ENCODE measurements at places on chromosomes 16 and 17. TPM values are rescaled to one million over a fixed set of nuclear protein-coding genes. Genes with fewer than 3 reads are reported as not detected.

CTRB1 gene
- total RNA-seq = not detected

TEKT1 gene
- not detected for total RNA-seq

- no peak for DNase-seq
Observed at GRCh38 chr17:78654325-78654724, 77.1 kb upstream of the DNAH17 start.

TEX19 gene
- not detected for total RNA-seq

TTLL6 gene
- 25.1 TPM for total RNA-seq

GRCh38 chr16:56357241-56357764 lies 68.0 kb downstream of the AMFR start:
- peak; percentile 45 for DNase-seq

- DNase-seq = no peak
Observed at GRCh38 chr17:47801906-47802305, 19.7 kb downstream of the OSBPL7 start.

DNA sequence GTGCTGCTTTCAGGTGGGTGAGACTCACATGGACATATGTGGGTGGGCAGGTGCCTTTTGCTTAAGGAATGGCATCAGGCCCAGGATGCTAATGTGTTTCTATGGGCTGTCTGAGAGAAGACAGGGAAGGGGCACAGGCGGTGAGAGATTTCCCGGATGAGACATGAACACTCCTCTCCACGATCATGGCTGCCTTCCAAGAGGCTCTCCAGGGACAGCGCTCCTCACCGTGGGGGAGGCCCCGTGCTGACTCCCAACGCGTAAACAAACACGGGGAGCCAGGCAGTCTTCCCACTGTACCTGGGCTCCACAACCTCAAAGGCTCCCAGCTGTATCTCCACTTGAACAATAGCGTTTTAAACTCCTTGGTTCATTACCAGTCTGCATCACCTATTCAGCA lies 42.8 kb downstream of the CDK5R1 start:
- no peak for DNase-seq

DNA sequence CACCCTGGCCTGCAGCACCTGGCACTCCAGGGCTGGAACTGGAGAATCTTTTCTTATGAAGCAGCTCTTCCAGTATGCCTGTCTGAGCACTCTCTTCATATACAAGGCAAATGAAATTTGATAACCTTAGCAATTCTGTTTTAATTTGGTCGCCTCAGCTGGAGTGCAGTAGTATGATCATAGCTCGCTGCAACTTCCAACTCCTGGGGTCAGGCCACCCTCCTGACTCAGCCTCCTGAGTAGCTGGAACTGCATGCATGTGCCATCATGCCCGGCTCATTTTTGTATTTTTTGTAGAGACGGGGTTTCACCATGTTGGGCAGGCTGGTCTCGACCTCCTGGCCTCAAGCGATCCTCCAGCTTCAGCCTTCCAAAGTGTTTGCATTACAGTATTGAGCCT lies 140.8 kb upstream of the CHMP6 start:
- DNase-seq = no peak

- no peak for DNase-seq
Observed at GRCh38 chr17:80785477-80786178, 206.0 kb upstream of the CHMP6 start.

- DNase-seq = no peak
Observed at GRCh38 chr17:38336838-38337237, 6.9 kb downstream of the GPR179 start.

AIPL1 gene
- total RNA-seq = not detected

FN3K gene
- total RNA-seq = 40.8 TPM

DNA sequence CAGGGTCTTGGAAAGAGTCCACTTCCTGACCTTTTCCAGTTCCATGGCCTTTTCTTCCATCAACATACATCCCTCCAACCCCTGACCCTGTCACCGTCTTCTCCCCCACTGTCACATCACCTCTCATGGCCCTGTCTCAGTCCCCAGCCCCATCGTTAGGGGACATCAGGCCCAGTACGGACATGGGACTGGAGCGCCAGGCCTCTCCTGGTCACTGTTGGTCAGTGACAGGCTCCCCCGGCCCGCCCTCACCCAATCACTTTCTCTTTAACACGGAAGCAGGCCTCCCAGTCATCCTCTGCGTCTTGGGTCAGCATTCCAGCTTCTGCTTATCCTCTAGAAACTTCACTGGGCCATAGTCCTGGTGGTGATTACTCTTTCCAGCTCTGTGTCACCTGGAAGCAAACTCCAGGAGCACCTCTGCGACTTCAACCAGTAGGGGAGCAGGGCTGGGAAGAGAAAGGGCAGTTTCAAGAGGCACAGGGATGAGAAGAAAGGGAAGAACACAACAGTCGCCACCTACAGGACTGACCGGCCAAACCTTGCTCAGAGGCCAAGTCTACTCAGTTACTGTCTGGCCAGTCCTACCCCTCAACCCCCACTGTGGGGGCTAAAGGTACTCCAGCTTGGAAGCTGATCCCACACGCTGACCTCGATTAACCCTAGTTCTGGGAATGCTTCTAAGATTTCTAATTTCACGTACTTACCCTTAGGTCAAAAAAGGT lies 15.9 kb upstream of the ICAM2 start:
- DNase-seq = no peak

- DNase-seq = no peak
Observed at GRCh38 chr16:75794426-75794825, 68.1 kb upstream of the CPHXL start.

DNA sequence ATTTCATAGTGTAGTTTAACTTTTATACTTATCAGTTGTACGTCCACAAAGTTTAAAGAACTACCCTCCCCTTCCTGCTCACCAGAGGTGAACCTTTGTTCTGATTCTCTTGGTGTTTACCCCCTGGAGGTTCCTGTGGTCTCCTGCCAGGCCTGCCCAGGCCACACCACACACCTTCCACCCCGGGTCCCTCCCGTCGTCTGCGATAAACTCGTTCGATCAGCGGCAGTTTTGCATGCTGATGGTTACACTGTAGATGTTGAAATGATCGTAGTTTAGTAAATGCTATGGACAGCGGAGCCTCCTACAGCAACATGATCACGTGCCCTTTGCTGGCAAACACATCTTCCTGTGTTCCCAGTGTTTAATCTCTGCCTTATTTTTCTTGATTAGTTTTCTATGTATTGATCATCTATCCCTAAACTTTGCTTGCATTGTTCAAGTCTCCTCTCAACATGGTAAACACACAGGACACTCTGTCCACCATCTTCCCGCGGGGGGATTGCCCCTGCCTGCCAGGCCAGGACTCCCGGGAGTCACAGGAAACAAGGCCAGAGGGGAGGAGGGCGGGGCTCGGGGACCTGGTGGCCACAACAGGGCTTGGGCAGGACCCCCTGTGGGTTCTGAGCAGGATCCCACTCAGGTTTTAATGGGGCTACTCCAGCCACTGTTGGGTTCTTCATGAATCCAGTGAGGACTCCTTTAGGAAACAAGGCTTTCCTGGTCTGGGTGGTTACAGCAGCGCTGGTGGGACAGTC lies 2.8 kb upstream of the ACSF3 start:
- no peak for DNase-seq

- no peak for DNase-seq
Observed at GRCh38 chr17:9121186-9121820, 100.0 kb downstream of the NTN1 start.

GAS2L2 gene
- total RNA-seq = not detected

DNA sequence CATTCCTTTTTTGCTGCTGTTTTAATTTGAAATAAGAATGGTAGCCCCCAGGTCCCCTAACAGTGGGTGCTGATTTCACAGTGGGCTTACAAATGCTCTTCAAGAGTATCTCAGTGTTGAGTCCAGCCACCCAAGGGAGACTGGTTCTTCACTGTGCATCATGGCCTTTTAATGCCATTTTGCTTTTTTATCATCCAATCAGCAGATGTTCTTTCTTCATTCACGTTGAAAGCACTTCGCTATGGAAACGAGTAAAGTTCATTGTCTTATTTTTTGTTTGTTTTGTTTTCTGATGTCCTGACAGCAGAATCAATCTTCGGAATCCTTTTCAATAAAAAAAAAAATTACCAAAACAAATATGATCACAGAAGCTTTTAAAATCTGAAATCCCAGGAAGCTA lies 429.0 kb downstream of the MAF start:
- DNase-seq = no peak

DNA sequence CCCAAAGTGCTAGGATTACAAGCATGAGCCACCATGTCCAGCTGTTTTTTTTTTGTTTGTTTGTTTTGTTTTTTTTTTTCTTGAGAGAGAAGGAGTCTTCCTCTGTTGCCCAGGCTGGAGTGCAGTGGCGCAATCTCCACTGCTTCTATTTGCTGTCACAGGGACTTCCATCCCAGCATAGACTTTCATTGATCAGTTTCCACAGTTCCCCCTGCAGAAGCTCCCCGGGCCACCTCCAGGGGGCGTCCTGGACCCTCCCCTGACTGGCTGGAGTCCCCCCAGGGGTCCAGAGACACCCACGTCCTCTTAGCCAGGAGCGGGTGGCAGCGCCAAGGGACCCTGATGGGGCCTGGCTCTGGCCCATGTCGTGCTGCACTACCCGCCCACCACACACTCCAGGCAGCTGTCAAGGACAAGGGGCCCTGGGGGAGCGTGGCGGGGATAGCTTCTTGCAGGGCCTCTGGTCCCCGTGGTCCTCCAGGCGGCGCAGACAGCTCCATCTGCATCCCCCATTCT lies 3.1 kb upstream of the NPW start:
- no peak for DNase-seq

- no peak for DNase-seq
Observed at GRCh38 chr16:87325423-87325858, 8.2 kb upstream of the C16orf95 start.
